ENCODE measurements at places on chromosomes 4 and X.

- DNase-seq = peak; percentile 56
Measured at GRCh38 chr4:67327245-67328017, 217.9 kb downstream of the CENPC start.

- no peak for DNase-seq
Measured at GRCh38 chrX:18410038-18410437, 15.4 kb upstream of the CDKL5 start.

GRCh38 chr4:99405433-99406115, 29.6 kb downstream of the ADH7 start:
- peak; percentile 3 for DNase-seq

GRCh38 chr4:146654687-146655520, 16.2 kb downstream of the POU4F2 start:
- DNase-seq = no peak

- DNase-seq = no peak
Measured at GRCh38 chr4:145041378-145041777, 56.6 kb downstream of the ANAPC10 start.

GRCh38 chrX:16958356-16958755, 11.9 kb downstream of the REPS2 start:
- no peak for DNase-seq

GRCh38 chrX:130015181-130015580, 32.7 kb downstream of the BCORL1 start:
- DNase-seq = no peak

Measured in NCI-H2029 treated with DMSO at 0.1 percent for 48 hours (cell line).